GM23248 (cell line): ENCODE measurements at places on chromosomes 2 and 18. TPM values are rescaled to one million over a fixed set of nuclear protein-coding genes. Genes with fewer than 3 reads are reported as not detected.
A peak's percentile ranks its signal among the peaks of the same experiment; 100 is the strongest.

DNA sequence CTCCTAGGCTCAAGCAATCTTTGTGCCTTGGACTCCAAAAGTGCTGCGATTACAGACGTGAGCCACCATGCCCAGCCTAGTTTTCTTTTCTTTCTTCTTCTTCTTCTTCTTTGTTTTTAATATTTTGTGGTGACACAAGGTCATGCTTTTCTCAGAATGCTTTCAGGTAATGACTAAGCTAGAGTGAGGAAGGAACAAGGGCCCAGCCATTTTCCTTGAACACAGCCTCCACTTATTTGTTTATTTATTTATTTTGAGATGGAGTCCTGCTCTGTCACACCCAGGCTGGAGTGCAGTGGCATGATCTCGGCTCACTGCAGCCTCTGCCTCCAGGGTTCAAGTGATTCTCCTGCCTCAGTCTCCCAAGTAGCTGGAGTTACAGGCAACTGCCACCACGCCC is 74.3 kb upstream of the ST3GAL5 start:
- DNase-seq, result no peak

Gene SF3B6
- total RNA-seq, result 101 and 129 TPM in 2 replicates

Gene LOXHD1
- not detected in 2 replicates for total RNA-seq

DNA sequence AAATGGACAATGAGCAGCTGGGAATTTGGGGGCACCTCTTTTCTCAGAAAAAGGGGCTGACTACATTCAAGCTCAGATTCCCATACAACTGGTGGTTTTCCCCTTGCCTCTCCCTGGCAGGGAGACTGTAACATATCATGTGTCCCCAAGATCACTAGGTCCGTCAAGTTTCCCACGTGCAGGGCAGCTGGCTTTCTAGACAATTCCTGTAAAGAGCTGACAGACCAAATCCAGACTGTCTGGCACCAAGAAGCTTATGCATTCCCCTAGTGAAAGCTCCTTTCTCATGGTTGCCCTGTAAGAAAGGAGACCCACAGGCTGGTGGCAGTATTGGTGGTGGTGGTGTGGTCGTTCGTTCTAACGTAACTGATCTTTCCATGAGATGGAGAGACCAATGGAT is 48.8 kb downstream of the THUMPD2 start:
- no peak for DNase-seq

GRCh38 chr2:23925702-23926289 is 1.1 kb downstream of the ATAD2B start:
- DNase-seq, result peak; percentile 83

DNA sequence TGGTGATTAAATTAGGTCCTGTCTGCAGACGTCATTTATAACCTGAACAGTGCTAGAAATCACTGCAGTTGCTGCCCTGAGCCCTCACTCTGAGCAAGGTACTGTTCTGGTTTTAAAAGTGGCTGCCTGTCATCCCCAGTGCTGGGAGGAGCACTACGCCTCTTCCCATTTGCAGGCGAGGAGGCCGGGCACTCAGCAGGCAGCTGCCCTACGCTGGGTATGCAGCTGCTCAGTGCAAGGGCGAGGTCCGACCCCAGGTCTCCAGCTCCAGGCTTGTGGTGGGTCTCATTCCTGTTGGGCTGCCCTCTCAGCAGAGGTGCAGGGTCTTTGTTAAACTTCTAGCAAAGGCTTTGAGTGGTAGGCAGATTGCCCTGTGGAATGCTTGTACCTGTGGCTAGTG is 15.7 kb downstream of the CNDP2 start:
- no peak for DNase-seq

- DNase-seq, result peak; percentile 39
Observed at GRCh38 chr18:56505971-56506370, 132.4 kb downstream of the TXNL1 start.

DNA sequence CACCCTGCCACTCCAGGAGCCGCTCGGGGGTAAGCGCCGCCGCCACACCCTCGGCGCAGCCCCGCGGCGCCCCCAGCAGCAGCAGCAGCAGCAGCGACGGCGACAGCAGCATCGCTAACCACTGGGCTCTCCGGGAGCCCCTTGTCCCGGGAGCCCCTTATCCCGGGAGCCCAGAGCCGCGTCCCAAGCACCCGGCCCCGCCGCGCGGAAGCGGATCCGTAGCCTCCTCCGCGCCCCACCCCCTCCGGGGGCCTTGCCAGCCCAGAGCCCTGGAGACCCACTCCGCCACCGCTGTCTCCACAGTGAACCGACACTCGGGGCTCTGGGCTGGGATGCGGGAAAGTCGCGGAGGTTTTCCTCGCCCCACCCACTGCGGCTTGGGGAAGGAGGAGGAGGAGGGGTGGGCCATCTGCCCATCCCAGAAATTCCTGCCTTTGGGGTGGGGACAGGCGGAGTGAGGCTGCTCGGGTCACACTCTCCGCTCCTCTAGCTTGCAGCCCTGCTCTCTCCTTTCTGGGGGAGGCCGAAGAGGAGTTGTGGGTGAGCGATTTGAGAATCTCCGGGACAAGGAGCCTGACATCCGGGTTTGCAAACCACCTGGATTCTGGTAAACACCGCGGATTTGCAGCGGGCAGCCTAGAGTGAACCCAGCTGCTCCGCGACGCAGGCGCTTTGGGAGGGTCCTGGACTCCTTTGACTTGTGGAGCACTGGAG is at the start of gene PLA2R1:
PLA2R1 (minus strand) TSS at position 324 of the 714 bp plus-strand sequence; CDS start at position 112, 212 bp downstream.
- DNase-seq, result peak; percentile 64

DNA sequence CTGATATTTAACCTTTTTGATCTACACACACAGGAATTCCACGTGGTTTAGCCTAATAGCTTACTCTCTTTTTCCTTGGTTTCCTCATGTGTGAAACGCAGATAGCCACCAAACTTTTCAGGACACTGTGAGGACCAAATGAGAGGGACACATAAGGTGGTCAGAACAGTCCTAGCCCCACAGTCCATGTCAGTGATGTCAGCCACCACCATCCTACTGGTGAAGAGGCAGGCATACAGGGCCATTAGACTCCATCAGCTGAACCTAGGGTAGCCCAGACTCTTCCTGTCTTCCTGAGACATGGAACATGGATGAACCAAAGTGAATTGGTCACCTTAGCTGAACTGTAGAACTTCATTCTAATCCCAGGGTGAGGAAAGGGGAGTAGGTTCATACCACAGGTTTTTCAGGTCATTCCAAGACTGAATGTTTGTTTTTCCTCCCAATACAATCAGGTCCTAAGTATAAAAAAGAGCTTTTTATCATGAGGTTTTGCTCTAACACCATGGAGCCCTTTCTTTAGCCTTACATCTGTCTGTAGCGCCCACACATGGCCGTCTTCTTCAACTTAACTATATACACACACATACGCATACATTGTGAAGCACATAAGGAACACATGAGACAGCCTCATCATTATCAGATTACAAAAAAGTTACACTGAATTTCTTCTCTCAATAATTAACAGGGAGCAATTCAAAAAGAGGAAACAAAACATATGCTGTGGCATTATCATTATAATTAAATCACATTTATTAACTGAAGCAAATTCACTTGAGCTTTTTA is 18.5 kb upstream of the NFE2L2 start:
- no peak for DNase-seq

- no peak for DNase-seq
Observed at GRCh38 chr2:10316860-10317259, 14.2 kb downstream of the HPCAL1 start.

DNA sequence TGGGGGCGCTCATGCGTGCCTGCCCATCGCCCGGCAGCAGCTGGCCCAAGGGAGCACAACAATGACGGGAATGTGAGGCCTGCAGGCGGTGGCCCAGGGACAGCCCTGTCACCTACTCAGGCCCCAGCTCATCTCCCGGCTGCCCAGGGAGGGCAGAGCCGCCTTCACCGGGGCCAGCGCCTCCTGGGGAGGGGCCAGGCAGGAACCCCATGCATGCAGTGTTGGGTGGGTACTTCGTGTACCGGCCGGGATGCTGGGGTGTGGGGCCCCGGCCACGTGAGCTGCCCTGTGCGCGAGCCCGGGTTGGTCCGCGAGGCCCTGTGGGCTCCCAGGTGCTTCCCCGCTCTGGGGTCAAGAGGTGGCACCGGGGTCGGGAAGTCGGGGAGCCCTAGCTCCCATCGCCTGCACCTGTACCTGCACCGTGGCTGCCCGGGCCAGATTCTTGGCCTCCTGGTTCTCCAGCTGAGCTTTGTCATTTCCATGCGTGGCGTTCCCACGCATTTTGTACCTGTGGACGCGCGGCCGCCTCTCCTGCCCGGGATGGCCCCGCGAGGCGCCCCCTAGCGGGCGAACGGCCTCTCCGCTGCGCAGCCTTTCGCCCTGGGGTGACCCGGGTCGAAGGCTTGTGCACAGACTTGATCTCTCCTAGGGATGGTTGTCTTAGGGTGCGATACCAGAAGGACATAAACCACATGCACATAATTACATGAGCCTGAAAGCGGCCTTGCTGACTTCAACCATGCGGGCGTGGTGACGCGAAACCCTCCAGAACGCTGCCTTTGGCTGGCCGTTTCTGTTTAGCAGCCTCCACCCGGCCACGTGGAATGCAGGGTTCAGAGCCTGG is 950 bp downstream of the KLHL30 start:
- no peak for DNase-seq

- peak; percentile 88 for DNase-seq
Observed at GRCh38 chr18:22667616-22668422, 250.1 kb upstream of the CTAGE1 start.

Gene COLEC11
- not detected in 2 replicates for total RNA-seq

DNA sequence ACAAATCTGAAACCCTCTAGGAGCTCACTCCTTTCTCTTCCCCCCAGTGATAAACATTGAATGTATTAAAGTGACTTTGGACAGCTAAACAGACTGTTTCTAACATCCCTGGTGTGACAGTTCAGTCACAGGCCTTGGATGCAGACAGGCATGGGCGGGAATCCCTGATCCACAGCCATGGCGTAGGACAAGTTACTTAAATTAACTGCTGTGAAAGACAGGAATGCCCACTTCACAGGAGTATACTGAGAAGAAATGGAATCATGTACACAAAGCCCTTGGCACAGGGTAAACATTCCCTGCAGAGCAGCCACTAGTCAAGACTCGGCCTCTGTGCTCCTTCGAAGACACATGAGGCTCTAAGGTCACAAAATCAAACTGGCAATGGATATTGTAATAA is 34.0 kb downstream of the FARSB start:
- DNase-seq, result no peak

DNA sequence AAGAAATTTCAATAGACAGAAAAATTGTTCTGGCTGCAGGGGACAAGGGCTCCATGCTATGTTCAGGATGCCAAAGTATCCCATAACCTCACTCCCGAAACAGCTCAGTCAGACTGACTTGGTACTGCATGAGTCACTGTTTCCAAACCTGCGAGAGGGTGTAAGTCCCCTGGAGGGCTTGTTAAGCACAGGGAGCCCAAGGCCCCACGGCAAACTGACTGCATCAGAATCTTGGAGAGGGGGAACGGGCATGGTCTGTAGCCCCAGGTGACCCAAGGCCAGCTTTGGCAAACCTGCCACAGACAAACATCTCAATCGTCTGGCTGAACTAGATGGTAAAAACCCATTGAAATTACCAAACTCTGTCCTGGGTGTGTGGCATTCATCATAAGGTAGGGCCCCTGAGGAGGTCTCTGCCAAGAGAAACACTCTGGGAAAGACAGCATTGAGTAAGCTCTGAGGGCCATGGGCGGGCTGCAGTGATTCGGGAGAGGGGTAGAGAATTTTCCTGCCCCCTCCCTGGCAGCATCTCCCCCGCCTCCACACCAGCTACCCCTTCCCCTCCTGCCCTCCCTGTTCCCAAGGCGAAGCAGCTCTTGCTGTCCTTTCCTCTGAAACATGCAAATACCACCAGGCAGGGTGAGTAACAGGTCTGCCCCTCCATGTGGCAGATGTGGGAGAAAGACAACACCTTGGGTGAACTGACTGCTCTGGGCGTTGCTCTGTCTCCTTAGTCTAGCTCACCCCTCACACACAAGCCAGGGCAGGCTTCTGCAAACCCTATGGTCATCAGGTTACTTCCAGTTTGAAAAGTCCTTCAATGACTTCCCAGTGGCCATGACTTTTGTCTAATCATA is 274.7 kb upstream of the SIX2 start:
- DNase-seq, result peak; percentile 90

GRCh38 chr2:238150686-238151085 is 8.1 kb upstream of the ERFE start:
- no peak for DNase-seq

DNA sequence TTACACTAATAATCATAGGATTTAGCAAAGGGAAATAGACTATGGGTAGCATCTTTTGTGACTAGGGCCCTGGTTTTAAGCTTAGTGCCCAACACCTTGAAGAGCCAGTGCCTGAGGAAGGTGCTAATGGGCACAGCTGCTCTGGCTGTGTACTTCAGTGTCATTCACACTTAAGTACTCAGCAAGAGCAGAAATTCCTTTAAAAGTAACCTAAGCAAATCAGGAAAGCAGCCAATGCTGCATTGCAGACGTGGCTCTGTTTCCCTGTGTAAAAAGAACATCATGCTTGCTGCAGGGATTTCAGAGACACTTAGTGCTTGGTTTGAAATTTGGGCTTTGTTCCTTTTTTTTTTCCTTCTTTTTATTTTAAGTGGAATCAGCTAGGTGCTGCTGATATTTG is 505.4 kb downstream of the SUCLG1 start:
- DNase-seq, result no peak

GRCh38 chr2:219423652-219424377 is 5.6 kb downstream of the DES start:
- no peak for DNase-seq

Gene SFTPB
- not detected in 2 replicates for total RNA-seq
